ENCODE measurements at places on chromosomes 4 and X. TPM values are rescaled to one million over a fixed set of nuclear protein-coding genes. Genes with fewer than 3 reads are reported as not detected.

The MTNR1A gene
- 2.0 TPM for total RNA-seq

The PGRMC2 gene
- total RNA-seq = 33.4 TPM

The DGKK gene
- total RNA-seq = 3.2 TPM

The FGD1 gene
- total RNA-seq = 15.0 TPM

The STATH gene
- total RNA-seq = not detected

The NMU gene
- 5.1 TPM for total RNA-seq

The DCAF8L2 gene
- total RNA-seq = not detected

The CCSER1 gene
- total RNA-seq = 98.9 TPM

The XAGE1A gene
- total RNA-seq = not detected

The PLXNB3 gene
- total RNA-seq = 2.5 TPM

The CCDC149 gene
- total RNA-seq = 14.8 TPM

The ADAM29 gene
- not detected for total RNA-seq

The CPZ gene
- total RNA-seq = 21.4 TPM

The PLAC8 gene
- 8.3 TPM for total RNA-seq

The ATP2B3 gene
- total RNA-seq = 0.12 TPM

The NLGN4X gene
- total RNA-seq = 14.3 TPM

The CDKL5 gene
- total RNA-seq = 17.2 TPM

All from metanephros (tissue), 2 donors.